PC-9 (cell line): ENCODE measurements at places on chromosomes 7 and 10. TPM values are rescaled to one million over a fixed set of nuclear protein-coding genes. Genes with fewer than 3 reads are reported as not detected.
A peak's percentile ranks its signal among the peaks of the same experiment; 100 is the strongest.

- no peak for DNase-seq
- H3K36me3 ChIP-seq: no peaks in the 10 kb centered on the region
- no peak overlapping the region for H3K4me3 ChIP-seq
- H3K27ac ChIP-seq: no peak overlapping the region
- no peaks in the 10 kb centered on the region for H3K27me3 ChIP-seq
- H3K4me1 ChIP-seq: peaks cover 9% of the 10 kb centered on the region
These were observed 50.4 kb downstream of the UNC5B start for GRCh38 chr10:71262817-71263216.

DNA sequence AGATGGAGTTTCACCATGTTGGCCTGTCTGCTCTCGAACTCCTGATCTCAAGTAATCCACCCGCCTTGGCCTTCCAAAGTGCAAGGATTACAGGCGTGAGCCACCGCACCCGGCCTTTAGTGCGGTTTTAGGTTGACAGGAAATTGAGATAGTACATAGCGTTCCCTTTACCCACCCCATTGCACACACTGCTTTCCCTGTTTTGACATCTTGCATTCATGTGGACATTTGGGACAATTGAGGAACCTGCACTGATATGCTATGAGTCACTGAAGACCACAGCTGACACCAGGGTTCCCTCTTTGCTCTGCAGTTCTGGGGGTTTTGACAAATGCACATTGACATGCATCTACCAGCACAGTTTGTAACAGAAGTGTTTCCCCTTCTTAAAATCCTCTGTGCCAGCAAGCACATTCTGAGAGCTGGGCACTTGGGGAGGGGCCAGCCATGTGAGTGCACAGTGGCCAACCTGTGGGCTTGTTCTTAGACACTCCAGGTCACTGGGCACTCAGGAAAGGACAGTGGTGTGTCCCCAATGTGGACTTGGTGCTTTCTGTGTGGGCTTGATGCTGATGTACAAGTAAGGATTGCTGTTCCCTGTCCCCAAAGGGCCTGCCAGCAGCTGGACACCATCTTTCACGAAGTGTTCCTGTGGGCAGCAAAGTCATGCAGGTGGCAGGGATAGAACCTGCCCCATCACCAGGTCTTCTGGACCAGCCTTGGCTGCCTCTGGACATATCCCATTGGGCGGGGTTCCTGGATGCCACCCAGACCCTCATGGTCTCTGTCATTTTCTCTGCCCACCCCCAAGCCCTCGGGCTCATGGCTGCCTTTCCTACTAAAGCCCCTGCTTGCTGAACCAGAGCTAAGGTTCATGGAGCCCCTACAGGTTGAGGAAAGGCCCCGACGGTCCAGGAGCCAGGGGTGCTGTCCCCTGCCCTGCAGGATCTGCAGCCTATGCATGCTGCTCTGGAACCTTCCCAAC lies 579.8 kb downstream of the GLRX3 start:
- no peak overlapping the region for H3K27ac ChIP-seq
- DNase-seq: no peak
- no peak overlapping the region for H3K4me3 ChIP-seq
- H3K36me3 ChIP-seq: no peaks in the 10 kb centered on the region
- H3K27me3 ChIP-seq: peaks cover 31% of the 10 kb centered on the region

- peaks cover 5% of the 10 kb centered on the region; the same call in 1 of the 2 replicates for H3K4me1 ChIP-seq
- H3K36me3 ChIP-seq: 0 out of 2 replicates have a peak, but pooled peaks cover 4% of the 10 kb centered on the region
- H3K27ac ChIP-seq: no peak overlapping the region
- H3K4me3 ChIP-seq: no peak overlapping the region
These were observed 40.8 kb upstream of the PFKFB3 start for GRCh38 chr10:6161921-6162320.

Gene CALHM1
- total RNA-seq: not detected in 2 replicates

DNA sequence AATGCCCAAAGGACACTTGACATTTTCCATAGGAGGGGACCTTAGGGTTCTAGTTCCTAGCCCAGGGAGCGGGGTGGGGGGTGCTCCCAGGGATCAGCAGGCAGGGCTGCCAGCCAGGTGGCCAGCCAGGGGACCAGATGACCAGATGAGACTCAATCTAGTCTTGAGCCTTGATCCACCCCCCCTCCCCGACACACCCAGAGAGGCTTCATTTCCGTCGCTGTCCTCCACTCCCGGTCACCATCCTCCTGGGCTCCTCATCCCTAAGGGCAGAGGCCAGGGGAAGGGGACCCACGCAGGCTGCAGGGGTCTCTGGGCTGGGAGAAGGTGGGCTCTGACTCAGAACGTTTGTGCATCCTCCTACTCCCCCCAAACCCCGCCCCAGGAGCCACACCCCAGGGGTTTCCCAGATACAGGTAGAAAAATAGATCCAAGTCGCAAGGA lies 1.0 kb downstream of the STX1A start:
- peaks cover 57% of the 10 kb centered on the region for H3K4me1 ChIP-seq
- peaks cover 3% of the 10 kb centered on the region for H3K36me3 ChIP-seq
- peak overlapping the region; percentile 86 for H3K27ac ChIP-seq
- H3K4me3 ChIP-seq: peak overlapping the region; percentile 82

Gene PDLIM1
- 202 and 215 TPM in 2 replicates for total RNA-seq

GRCh38 chr10:23197416-23197861 lies 5.3 kb downstream of the PTF1A start:
- no peak for DNase-seq
- no peak overlapping the region for H3K4me3 ChIP-seq
- H3K4me1 ChIP-seq: no peaks in the 10 kb centered on the region
- H3K36me3 ChIP-seq: no peaks in the 10 kb centered on the region
- H3K27ac ChIP-seq: no peak overlapping the region

Gene RADIL
- 0.35 and 0.73 TPM in 2 replicates for total RNA-seq

GRCh38 chr10:67735430-67735829 lies 39.4 kb upstream of the CTNNA3 start:
- H3K27me3 ChIP-seq: peaks cover 35% of the 10 kb centered on the region; the same call in 1 of the 2 replicates
- no peak overlapping the region for H3K27ac ChIP-seq
- H3K36me3 ChIP-seq: no peaks in the 10 kb centered on the region

DNA sequence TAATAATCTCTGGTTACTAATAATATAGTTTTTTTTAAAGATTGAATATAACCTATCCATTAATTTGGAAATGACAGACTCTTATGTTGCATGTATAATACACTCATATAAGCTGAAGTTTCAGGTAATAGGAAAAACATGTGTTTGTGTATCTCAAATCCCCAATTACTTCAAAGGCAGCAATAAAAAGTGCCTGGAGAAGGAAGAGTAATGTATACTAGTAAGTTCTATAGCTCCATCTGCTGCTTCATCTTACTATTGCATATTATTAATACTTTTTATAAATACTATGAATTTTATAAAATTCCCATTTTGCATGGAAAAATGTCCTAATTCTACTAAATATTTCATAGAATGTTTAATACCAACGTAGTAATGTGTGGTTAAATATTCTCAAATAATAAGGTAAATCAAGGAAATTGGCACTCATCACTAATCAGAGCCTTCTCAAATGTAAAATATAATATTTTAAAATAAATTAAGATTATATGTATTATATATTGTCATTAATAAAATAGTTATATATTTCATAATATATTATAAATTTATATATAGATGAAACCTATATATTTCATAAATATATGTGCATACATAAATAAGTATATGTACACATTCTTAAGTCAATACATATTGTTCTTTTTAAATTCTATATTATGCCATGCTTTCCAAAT lies 311.9 kb downstream of the HGF start:
- no peak overlapping the region for H3K27ac ChIP-seq
- DNase-seq: peak; percentile 38
- H3K27me3 ChIP-seq: no peaks in the 10 kb centered on the region
- H3K4me1 ChIP-seq: no peaks in the 10 kb centered on the region

Gene LRIT1
- total RNA-seq: not detected in 2 replicates

GRCh38 chr10:96834120-96834519 lies 2.0 kb downstream of the LCOR start:
- DNase-seq: no peak
- H3K27ac ChIP-seq: peak overlapping the region; percentile 72
- H3K36me3 ChIP-seq: no peaks in the 10 kb centered on the region
- H3K4me1 ChIP-seq: peaks cover 18% of the 10 kb centered on the region
- no peaks in the 10 kb centered on the region for H3K27me3 ChIP-seq
- peak overlapping the region; percentile 75 for H3K4me3 ChIP-seq

DNA sequence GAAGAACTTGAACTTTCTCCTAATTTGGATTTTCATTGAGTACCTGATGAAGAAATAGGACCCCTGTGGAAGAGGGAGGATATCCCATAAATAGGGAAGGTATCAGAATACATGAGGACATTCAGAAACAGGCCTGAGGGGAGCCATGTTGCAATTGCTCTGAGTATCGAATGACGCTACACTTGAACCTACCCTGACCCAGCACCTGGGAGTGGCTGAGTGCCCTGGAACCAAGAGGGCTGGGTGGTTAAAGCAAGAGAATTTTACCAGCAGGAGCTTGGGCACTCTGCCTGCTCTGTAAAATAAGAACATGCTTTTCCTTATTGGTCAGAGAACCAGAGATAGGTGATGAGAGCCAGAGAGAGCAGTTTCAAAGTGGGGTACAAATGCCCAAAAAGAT lies 7.2 kb downstream of the NEUROD6 start:
- no peaks in the 10 kb centered on the region for H3K4me1 ChIP-seq
- no peak for DNase-seq
- no peak overlapping the region for H3K4me3 ChIP-seq
- H3K27ac ChIP-seq: no peak overlapping the region
- peaks cover 30% of the 10 kb centered on the region for H3K27me3 ChIP-seq

GRCh38 chr7:139869886-139870285 lies 40.8 kb downstream of the TBXAS1 start:
- 0 out of 2 replicates have a peak, but pooled peaks cover 5% of the 10 kb centered on the region for H3K27me3 ChIP-seq
- H3K4me1 ChIP-seq: no peaks in the 10 kb centered on the region
- no peak for DNase-seq
- H3K36me3 ChIP-seq: no peaks in the 10 kb centered on the region
- no peak overlapping the region for H3K27ac ChIP-seq
- no peak overlapping the region for H3K4me3 ChIP-seq

DNA sequence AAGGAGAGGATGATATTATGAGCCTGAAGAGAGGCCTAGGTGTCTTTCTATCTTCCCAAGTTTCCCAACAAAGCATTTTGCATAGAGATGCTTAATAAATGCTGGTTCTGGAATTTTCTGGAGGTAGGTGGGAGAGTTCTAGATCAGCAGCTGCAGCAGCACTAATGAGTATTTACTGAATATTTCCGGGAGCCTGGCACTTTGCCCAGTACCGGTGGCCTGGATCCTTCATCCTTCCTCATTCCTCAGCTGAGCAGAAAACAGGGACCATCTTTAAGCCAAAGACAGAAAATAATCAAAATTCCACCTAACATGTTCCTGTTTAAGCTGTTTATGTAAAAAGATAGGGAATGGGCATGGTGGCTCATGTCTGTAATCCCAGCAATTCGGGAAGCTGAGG lies 813.2 kb upstream of the AUTS2 start:
- DNase-seq: peak; percentile 35
- H3K27ac ChIP-seq: no peak overlapping the region
- H3K4me3 ChIP-seq: no peak overlapping the region
- no peaks in the 10 kb centered on the region for H3K36me3 ChIP-seq
- no peaks in the 10 kb centered on the region for H3K27me3 ChIP-seq
- peaks cover 14% of the 10 kb centered on the region; the same call in 1 of the 2 replicates for H3K4me1 ChIP-seq

DNA sequence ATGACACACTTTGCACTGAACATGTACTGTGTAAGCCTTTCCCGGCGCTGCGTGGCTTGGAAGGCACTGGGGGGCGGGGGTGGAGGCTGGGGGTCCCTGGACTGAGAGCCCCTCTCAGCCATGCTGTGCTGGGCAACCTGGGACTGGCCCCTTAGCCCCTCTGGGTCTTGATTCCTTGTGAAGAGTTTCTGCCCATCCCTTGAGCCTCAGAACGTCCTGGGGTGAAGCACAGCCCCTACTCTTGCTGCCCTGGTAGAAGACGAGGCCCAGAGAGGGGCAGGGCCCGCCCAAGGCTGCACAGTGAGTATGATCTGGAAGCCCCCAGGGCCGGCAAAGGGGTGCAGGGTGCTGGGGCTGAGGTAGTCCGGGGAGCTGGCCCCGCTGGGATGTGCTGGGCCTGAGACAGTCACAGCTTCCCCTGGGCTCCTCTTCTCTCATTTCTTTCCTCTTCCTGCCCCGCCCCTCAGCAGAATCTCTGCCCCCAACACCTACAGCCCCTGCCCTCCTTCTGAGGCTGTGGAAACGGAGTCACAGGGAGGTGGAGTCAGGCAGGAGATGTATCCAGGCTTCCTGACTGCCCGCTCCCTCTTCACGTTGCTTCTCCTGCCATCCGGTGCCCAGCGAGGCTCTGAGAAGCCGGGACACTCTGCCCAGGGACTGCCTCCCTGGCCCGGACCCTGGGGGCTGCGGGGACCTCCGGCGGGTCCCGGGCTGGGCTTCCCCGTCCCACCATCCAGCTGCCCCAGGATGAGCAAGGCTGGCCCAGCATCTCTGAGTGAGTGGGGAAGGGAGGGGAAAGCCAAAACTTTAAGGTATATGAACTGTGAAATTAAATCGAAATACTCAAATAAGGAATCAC lies 60.5 kb downstream of the UNCX start:
- H3K4me1 ChIP-seq: no peaks in the 10 kb centered on the region
- H3K4me3 ChIP-seq: no peak overlapping the region
- peaks cover 91% of the 10 kb centered on the region for H3K27me3 ChIP-seq
- no peak overlapping the region for H3K27ac ChIP-seq

DNA sequence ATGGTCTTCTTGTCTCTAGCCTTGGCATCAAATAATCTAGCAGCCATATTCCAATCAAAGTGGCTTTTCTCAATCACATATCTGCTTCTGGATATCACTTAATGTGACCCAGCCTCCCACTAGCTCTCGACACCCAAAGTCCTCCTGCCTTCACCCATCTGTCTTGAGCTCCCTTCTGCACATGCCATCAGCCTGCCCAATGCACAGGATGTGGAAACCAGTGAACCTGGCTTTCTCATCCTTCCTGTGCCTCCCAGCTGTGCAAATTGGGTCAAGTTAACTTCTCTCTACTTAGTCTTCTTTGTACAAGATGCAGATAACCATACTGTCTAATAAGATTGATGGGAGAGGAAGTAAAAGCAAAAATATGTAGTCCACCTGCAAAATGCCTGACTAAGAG lies 257.9 kb upstream of the PITRM1 start:
- DNase-seq: no peak
- H3K4me3 ChIP-seq: no peak overlapping the region
- peaks cover 25% of the 10 kb centered on the region for H3K4me1 ChIP-seq
- no peak overlapping the region for H3K27ac ChIP-seq

DNA sequence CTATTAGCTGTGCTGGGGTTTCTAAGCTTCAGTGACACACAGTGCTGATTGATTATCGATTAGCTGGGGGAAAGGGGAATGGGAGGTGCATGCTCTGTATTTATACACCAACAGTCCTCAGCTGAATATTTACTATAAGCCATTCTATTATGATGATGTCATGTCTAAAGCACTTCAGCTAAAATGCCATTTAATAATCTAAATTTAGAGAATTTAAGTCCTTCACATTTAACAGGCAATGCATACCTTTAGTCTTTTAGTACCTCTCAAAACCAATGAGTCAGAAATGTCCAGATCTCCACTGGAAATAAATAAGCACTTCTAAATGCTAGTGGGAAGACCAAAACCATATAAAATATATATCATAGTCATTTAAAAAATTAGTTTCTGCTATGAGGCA lies 24.6 kb downstream of the RPP38 start:
- DNase-seq: no peak
- no peaks in the 10 kb centered on the region for H3K4me1 ChIP-seq

- H3K27ac ChIP-seq: no peak overlapping the region
- no peak overlapping the region for H3K4me3 ChIP-seq
- no peak for DNase-seq
- no peaks in the 10 kb centered on the region for H3K27me3 ChIP-seq
These were observed 44.1 kb upstream of the AKR1E2 start for GRCh38 chr10:4781955-4782354.
